ENCODE measurements at places on chromosomes 5 and 9.

- DNase-seq, result no peak
Observed at GRCh38 chr5:152113401-152113800, 188.8 kb upstream of the GLRA1 start.

- no peak for DNase-seq
Observed at GRCh38 chr9:112869917-112870316, 20.8 kb downstream of the SLC46A2 start.

- DNase-seq, result no peak
Observed at GRCh38 chr9:94861589-94862272, 135.2 kb downstream of the AOPEP start.

DNA sequence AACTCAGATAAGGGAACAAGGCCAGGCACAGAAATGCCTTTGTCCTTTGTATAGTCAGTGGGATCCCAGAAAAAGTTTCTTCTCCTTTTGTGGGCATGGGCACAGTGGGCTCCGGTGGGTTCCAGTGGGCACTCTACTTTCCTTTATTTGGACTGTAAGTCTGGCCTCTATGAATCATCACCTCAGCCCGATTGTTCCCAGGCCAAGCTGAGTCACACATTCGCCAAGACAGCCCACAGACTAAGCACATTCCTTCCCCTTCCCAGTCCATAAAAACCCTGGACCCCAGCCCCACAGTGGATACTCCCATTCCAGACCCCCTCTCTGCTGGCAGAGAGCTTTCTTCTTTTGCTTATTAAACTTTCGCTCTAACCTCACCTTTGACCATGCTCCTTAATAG, 165.0 kb downstream of the FBXL17 start:
- no peak for DNase-seq
